ENCODE measurements at places on chromosomes 11 and 22.

DNA sequence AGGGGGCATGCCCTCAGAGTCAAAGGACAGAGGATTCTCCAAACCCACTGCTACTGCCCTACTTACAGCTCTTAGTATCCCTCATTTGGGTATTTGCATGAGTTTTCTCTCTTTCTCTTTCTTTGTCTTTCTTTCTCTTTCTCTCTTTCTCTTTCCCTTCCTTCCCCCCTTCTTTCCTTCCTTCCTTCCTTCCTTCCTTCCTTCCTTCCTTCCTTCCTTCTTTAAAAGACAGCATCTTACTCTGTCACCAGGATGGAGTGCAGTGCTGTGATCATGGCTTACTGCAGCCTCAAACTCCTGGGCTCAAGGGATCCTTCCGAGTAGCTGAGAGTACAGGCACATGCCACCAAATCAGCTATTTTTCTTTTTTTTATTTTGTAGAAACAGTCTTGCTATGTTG is 14.0 kb upstream of the MMP7 start:
- DNase-seq: no peak

DNA sequence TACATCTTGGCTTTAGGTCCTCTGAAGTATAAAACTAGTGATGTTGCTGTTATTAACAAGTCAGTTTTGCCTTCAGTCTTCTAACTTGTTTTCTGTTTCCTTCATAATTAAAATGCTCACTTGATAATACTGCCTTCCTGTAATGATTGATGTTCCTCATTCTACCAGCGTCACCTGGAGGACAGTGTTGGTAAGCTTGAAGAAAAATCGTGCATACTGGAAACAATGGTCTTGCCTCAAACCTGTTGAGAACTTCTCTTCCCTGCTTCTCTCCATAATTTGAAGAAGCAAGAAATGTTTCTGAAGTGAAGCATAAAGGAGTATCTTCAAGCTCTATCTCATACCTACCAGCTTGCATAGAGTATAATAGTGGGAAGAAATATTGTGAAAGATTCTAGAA is 3.0 kb downstream of the YWHAH start:
- no peak for DNase-seq

DNA sequence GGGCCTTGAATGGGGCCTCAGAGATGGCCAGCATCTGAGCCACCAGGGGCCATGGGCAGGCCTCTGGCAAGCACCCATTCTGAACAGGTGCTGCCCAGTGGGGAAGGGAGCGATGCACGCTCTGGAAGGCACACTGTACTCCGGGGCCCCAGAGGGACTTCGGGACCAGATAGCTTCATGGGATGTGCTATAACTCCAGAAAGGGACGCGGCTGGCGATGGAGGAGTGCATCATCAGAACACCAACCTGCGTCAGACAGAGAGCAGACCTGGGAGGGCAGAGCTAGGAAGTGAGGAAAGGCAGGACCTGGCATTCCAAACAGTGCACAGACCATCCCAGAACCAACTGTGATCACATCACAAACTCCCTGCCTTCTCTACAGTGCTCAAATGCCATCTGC is 16.8 kb downstream of the DGCR2 start:
- no peak for DNase-seq

DNA sequence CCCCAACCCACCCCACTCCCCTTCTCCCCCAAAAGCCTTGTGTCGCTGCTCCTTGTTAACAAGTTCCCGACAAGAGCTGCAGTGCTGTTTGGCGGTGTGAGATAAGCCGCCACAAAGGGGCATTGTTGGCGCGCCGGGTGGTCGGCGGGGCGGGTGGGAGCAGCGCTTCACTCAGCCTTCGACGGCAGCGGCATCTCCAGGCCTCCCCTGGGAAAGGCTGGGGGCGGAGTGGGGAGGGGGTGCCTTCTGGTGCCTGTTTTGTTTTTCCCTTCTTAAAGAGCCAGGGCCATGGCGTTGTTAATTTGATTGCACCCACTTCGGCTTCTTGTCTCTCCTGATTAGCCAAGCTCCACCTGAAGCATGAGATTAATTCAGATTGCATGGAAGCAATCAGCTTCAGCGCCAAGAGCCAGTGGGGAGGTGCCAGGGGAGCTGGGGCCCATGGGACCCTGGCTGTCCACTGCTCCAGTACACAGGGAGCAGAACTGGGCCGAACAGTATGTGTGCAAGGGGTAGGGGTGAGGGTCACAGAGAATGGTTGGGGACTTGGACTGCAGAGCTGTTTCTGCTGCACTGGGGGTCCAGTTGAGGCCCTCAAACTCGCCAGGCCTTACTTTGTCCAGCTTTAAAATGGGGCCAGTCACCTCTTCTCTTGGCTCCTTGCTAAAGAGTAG is 165.1 kb downstream of the CEP164 start:
- DNase-seq: peak; percentile 96

GRCh38 chr11:61912991-61913698 is 4.2 kb downstream of the RAB3IL1 start:
- DNase-seq: peak; percentile 14

GRCh38 chr22:47698906-47699305 is 936.5 kb downstream of the TBC1D22A start:
- DNase-seq: no peak

DNA sequence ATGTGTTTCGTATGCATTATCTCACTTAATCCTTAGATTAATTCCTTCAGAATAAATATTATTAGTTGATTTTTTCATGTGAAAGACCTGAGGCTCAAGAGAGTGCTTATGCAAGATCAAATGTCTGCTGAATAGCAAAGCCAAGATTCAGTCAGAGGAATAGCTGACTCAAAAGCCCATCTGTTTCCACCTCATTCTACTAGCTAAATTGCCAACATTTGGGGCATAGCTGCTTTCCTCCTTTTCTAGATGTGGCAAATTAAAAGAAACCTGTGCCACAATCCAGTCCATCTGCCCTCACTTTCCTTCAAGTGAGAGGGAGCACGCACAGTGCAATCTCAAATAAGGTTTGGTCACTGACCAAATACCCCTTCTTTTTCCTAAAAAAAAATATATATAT is 121.1 kb downstream of the PAX6 start:
- DNase-seq: no peak

DNA sequence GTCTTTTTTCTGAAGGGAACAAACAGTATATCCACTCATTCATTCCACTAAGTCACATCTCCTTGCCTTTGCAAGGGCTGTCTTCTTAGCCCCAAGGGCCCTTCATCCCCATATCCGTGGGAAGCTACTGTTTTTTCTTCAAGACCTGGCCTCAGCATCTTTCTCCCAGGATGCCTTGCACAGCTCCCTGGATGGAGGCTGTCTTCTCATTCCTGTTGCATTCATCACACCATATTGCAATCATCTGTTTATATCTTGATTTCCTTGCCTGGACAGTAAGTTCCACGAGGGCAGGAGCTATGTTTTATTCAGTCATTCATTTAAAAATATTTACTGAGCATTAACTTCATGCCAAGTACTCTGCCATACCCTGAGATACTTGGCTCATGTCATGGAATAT is 29.3 kb upstream of the NECTIN1 start:
- DNase-seq: no peak

DNA sequence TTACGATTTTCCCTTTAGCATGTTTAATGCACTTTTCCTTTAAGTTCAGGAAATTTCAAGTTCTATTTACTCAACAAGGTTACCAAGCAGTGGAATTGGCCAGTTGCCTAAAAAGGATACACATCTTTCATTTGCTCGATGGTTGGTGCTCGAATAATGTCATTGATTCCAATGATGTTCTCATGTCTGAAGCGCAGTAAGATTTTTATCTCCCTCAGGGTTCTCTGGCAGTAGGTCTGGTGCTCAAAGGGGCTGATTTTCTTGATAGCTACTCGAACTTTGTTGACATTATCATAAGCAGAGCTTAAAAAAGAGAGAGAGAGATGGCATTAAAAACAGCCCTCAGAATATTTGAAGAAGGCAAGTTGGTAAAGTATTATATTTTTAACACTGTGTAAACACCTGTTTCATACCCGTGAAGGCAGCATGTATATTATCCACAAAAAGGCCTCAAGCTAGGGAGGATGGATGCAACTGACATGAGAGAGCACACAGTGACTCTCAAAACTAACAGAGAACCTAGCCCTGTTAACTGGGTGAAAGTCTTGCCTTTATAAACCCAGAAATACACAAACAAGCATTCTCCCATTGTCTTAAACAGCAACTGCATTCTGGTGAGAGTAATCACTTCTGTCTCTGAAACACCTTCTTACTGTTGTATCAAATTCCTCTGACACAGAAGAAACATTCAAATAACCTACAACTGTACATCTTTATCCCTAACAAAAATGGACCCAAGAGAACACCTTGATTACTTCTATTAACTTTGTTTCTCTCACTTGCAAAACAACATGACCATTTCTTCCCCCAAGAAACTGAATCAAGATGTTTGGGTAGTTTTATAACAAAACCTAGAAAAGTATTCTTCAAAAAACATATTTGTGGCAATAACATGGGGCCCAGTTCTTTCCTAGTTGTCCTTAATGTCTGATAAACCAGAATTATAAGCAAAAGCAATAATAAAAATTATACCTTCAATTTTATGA is 59.6 kb downstream of the MAPK1 start:
- DNase-seq: no peak

DNA sequence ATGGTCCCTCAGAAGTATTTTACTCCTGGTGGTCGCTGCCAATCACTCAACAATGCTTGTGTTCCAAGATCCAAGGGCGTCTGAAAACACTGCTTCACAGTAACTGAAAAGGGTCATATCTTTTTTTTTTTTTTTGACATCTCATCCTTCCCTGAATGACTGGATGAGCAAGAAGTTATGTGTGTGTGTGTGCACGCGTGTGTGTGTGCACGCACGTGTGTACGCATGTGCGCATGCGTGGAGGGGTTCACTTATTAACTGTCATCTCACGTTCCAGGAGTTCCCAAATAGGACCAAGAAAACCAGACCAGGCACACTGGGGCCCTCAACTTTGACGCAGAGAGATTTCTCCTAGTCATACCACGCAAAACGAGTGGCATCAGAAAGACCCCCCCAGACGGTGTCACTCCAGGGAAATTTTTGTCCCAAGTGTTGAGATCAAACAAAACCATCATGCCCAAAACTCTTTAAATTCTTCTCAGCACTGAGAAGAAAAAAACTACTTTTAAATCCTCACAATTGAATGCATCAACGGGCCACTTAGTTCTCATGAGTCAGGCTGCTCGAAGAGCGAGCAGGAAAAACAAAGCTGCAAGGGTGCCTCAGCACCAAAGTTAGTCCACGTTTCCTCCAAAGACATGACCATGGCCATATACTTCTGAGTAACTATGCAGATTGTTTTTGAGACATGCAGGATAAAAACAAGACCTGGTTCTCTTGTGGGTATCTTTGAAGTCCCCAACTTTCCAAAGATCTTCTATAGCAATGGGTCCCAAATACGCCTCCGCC is 12.9 kb downstream of the MN1 start:
- DNase-seq: no peak

DNA sequence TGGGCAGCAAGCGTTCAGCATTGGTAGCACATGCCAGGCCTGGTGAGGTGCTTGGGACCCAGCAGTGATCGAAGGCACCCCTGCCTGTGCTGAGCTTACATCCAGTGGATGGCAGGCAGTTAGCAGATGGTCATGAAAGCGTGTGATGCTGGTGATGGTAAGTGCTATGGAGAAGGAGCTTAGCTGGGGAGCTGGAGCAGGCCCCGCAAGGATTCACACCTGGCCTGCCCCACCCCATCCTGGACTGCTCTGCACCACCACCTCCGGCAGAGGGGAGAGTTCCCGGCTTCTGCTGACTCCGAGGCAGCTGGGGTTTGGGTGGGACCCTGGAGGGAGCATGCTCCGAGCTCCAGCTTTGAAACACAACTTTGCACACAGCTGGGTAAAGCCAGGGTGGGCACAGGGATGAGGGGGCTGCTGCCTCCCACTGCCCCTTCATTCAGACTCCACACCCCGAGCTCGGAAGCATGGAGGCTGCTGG is 16.2 kb downstream of the MPPED1 start:
- DNase-seq: no peak

GRCh38 chr22:47396105-47396504 is 633.7 kb downstream of the TBC1D22A start:
- DNase-seq: no peak

- no peak for DNase-seq
These were observed 34.6 kb downstream of the BBOX1 start for GRCh38 chr11:27075192-27075591.

- DNase-seq: no peak
These were observed 98.0 kb upstream of the LDLRAD3 start for GRCh38 chr11:35845860-35846259.

GRCh38 chr22:49536571-49537131 is 291.0 kb downstream of the BRD1 start:
- DNase-seq: no peak

- DNase-seq: peak; percentile 39
These were observed 9.2 kb upstream of the NAA40 start for GRCh38 chr11:63929616-63930015.

DNA sequence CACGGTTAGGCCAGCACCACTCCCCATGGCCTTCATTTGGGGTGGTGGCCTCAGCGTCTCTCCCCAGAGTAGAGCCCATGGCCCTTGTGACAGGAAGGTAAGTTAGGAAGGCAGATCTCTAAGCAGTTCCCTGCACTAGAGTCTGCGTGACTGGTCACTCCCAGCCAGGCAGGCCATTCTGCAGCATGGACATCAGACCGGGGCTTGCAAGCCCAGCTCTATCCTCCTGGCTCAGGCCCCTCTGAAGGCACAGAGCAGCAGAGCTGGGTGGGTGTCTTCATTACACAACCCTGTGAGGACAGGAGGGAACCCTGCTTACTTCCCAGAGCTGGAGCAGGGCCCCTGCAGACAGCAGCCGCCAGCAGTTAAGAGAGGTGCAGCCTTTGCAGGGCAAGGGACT is 77.3 kb downstream of the PIWIL3 start:
- no peak for DNase-seq

DNA sequence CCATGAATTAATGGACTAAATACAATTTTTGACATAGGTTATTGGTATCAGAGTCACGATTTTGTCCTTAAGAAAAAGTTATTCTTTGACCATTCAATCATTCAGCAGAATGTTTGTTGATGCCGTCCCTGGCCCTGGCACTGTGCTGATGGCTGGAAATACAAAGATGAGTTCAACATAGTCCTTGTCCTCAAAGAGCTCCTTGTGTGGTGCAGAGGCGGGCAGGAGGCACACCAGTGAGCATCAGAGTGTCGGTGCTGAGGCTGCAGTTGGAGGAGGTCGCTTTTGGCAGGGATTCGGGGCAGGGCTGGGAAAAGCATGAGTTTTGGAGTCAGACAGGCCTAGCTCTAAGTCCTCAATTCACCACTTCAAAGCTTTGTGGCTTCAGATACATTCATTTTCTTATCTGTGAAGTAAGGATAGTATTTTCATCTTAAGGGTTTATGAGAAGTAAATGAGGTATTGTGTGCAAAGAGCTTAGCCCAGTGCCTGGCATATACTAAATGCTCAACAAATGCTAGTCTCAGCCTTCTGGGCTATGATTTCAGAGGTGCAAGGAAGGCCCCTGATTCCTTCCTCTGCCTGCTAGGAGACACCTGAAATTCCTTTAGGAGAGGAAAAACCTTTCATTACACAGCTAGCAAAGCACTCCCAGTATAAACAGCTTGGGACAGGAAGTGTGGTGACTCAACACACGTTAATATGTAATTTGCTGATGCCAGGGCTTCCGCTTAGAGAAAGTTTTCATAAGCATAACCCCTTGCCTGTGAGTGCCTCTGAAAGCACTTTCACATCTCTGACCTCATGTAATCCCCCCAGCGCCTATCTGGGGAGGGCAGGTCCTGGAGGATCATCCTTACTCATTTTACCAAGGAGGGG is 113.8 kb downstream of the NECTIN1 start:
- no peak for DNase-seq

GRCh38 chr11:2525941-2526807 is 81.4 kb downstream of the KCNQ1 start:
- DNase-seq: no peak

GRCh38 chr11:63711838-63712237 is 30.5 kb downstream of the RTN3 start:
- no peak for DNase-seq

- no peak for DNase-seq
These were observed 165.6 kb downstream of the ETS1 start for GRCh38 chr11:128421577-128422330.

All from D341Med (cell line).